Fibroblast of gingiva (primary cell): ENCODE measurements at places on chromosomes 6 and 20.

- DNase-seq, result peak; percentile 58
Measured at GRCh38 chr20:50913690-50914375, 17.4 kb downstream of the ADNP start.

DNA sequence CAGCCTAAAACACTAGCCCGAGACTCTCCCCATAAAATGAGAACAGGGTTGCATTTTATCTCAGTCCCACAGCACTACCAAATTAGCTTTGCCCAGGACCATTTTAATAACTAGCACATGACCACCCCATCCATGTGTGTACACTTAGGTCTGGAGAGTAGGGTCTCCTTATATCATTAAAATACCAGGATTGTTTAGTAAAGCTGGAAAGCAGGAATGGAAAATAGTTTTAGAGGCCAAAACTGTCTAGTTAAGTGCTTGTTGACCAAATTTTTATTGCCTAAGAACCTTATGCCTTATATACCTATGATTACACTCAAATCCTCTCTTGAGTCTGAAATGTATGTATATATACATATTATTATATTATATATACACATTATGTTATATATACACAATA, 608.4 kb downstream of the HDGFL1 start:
- DNase-seq, result no peak

DNA sequence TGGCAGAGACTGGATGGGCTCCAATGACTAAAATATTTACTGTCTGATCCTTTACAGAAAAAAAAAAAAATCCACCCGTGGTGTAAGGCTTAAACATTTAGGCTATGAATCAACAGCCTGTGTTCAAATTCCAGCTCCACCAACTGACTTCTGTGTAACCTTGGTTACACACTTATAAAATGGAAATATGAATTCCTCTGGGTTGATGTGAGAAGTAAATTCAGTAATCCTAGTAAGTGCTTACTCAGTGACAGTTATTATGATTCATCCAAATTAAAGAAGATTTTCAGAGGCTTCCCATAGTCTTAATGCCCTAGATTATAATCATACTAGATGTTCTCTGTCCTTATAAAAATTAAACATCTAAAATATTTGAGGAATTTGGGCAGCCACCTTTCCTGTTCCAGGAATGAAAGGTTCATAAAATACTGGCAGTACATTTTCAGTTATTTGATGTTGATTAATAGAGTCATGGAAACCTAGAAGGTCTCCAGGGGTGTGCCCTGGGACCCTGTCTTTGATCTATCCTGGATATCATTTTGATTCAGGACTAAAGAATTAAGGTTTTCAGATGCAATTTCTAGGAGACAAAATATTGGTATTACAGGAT, 180.3 kb upstream of the ZNF217 start:
- peak; percentile 95 for DNase-seq

GRCh38 chr6:156260815-156261214, 516.4 kb upstream of the ARID1B start:
- no peak for DNase-seq

- no peak for DNase-seq
Measured at GRCh38 chr6:98769546-98769945, 64.8 kb upstream of the POU3F2 start.

DNA sequence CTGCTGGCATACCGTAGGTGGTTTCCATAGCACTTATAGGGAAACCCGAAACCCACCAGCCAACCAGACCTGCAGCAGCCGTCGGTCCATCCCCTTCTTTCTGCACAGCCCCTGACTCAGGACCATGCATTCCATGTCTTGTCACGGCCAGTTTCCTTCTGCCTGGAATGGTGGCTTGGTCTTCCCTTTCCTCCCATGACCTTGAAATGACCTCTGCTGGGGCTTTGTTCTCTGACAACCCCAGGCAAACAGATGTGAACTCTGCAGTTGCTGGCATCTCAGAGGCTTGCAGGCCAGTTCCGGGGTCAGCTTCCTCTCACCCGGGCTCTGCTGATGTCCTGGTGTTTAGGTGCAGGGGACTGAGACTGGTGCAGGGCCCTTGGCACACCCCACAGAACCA, 250.8 kb downstream of the SMOC2 start:
- DNase-seq, result no peak

DNA sequence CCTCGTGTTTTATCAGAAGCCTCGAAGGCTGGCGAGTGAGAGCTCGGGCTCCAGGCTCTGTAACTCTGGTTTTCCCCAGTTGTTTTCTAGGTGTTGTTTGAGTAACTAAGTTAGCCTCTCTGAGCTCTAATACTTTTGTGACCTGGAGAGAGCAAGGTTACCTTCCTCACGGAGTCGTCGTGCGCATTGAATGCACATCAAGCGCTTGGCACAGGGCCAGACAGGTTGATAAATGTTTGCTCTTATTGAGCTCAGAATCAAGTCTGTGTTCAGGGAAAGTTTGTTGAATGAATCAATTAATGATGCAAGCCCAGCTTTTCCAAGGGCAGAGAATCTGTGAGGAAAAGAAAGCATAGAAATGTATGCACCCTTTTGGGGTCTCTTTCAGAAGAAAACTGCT, 33.5 kb downstream of the EDN3 start:
- no peak for DNase-seq

DNA sequence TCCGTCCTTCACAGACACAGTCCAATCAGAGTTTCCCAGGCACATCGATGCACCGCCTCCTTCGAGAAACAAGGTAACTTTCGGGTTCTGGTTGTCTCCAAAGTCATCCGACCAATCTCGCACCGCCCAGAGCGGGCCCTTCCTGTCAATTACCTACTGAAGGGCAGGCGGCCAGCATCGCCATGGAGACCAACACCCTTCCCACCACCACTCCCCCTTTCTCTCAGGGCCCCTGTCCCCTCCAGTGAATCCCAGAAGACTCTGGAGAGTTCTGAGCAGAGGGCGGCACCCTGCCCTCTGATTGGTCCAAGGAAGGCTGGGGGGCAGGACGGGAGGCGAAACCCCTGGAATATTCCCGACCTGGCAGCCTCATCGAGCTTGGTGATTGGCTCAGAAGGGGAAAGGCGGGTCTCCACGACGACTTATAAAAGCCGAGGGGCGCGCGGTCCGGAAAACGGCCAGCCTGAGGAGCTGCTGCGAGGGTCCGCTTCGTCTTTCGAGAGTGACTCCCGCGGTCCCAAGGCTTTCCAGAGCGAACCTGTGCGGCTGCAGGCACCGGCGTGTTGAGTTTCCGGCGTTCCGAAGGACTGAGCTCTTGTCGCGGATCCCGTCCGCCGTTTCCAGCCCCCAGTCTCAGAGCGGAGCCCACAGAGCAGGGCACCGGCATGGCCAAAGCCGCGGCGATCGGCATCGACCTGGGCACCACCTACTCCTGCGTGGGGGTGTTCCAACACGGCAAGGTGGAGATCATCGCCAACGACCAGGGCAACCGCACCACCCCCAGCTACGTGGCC, at the start of gene HSPA1B:
TSS of gene HSPA1B (plus strand) at position 453 of the 794 bp plus-strand sequence. CDS start at position 666, 213 bp downstream.
- peak; percentile 100 for DNase-seq

- DNase-seq, result no peak
Measured at GRCh38 chr6:89360415-89360999, 8.0 kb upstream of the UBE2J1 start.

DNA sequence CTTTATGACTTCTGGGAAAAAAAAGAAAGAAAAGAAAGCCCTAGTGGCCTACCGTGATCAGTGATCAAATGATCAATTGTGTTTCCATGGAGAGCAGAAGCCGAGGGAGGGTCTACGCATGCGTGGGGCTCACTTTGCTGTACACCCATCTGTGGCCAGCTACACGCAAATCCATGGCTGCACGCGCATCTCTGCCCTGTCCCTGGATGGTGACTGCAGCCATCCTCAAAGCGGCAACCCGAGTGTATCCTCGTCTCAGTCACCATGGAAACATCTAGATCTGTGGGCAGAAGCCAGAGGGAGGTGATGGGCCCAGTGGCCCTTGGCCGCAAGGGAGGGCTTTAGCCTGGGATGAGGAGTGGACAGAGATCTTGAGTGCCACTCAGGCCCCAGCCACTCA, 785 bp upstream of the ULBP3 start:
- DNase-seq, result no peak

GRCh38 chr20:52867305-52867704, 104.9 kb upstream of the TSHZ2 start:
- no peak for DNase-seq

DNA sequence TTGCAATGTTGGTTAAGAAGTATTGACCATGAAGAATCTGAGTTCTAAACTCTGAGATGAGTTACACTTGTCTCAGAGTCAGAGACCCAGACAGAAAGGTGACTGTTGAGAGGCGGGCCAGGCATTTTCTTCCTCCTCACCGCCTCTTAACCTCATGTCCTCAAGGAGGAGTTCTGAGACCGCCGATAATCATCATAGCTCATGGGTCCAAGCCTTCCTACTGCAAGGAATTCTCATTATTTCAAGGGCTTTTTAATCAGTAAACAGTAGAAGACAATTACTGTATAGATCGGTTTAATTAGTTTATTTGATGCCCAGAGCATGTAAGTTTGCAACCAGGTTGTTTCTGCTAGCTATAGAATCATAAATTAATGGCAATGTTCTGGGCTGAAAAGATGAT, 382.4 kb upstream of the MMS22L start:
- no peak for DNase-seq

GRCh38 chr20:23061734-23062561, 12.5 kb upstream of the THBD start:
- peak; percentile 80 for DNase-seq

DNA sequence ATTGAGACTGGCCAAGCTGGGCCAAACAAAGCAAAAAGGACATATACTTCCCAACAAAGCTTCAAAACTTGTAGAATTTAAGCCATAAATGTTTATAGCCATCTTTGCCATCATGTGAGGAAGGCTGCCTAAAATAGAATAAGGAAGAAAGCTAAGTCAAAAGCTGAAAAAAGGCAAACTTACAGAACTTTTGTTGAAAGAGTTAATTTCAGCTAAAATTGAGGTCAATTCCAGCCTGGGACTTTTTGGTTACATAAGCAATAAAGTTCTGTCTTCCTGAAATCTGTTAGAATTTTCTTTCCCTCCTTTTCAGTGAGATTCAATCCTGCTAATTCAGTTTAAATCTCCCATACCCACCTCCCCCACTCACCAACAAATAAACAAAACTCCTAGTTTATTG, 227.9 kb upstream of the MARCKS start:
- DNase-seq, result no peak

DNA sequence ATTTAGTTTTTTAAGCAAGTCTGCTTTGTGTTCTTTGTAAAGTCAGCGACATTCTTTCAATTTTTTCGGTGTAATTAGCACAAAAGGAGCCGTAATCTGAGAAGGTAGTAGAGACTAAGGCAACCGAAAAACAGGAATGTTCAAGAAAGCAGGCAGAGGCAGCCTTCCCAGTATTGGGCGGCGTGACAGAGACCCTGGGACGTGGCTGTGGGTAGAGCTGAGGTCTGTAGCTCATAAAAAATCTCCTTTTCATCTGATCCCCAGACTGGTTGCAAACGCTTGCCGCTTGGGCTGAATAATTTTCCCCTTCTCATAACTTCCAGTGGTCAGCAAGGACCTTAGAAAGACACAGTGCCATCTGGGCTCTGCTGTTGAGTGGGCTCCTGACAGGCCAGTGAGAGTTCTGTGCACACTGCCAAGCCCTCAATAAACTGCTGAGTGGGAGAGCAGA, 30.8 kb downstream of the GNAS start:
- DNase-seq, result peak; percentile 63

GRCh38 chr6:139632840-139633239, 258.4 kb upstream of the CITED2 start:
- no peak for DNase-seq

DNA sequence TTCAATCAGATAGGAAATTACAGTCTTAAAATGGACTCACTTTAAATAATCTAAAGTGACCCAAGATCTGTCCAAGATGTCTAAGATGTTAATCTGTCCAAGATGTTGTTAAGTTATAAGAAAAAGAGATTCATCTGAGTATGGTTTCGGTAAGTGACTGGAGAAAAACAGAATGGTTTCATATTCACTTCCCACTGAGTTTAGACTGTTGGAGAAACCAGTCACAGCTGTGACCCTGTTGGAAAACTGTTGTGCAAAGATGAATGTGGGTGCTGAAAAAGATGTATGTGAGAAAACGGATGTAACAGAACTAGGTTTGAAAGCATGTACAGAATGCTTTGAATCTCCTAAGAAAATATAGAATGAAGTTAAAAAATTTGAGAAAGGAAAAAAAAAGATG, 325.9 kb downstream of the COL12A1 start:
- peak; percentile 50 for DNase-seq

- no peak for DNase-seq
Measured at GRCh38 chr6:142893088-142893487, 51.9 kb downstream of the HIVEP2 start.

- DNase-seq, result no peak
Measured at GRCh38 chr6:15023448-15023847, 222.4 kb upstream of the JARID2 start.

DNA sequence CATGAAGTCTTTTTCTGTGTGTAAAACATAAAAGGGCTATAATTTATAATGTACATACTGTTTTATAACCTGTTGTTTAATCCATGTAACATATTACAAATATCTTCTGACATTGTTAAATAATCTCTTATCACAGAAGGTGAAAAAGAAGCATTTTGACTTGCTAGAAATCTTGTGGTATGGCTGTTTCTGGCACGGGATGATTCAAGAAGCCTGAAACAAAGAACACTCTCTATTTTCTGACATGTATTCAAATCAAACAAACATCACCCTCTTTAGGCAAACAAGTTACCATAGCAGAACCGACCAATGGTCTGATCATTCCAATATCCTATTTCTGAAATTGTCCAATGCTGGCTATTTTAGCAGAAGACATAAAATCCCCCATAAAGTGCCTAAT, 55.4 kb downstream of the HS3ST5 start:
- DNase-seq, result no peak

DNA sequence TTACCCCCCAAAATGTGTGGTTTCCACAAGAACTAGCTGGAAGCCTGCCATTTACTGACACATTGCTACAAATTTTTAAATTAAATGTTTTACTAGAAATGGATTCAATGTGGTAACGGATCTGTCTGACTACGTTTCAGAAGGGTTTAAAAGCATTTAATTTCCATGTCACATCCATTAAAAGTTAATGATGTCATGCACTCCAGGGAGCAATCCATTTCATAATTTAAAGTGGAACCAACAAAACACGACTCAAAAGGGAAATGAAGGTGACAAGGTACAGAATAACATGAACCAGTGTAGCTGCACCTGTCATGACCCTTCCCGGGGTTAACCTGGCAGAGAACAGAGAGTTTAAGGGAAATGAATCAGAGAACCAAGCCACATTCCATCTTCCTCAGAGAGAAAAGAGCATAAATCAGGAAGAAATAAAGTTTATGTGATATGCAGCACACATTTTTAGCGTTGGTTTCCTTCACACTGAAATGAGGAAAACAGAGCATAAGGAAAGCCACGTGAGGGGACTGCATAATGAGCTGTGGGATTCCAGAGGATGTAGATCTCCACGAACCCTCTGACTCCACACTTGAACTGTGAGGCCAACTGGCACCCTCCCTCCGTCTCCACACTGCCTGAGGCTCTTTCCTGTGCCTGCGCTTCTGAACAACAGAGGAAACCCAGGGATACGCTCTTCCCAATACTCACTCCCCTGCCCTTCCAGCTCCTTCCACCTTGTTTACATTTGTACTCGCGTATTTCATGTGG, 170.3 kb upstream of the AHI1 start:
- DNase-seq, result peak; percentile 68

- DNase-seq, result no peak
Measured at GRCh38 chr6:86331265-86331840, 606.0 kb upstream of the HTR1E start.
